ENCODE measurements at places on chromosomes 3 and 15.

GRCh38 chr15:91632981-91633380 lies 220.5 kb upstream of the SLCO3A1 start:
- no peak for DNase-seq

- no peak for DNase-seq
These were observed 344.6 kb downstream of the EPHA3 start for GRCh38 chr3:89452066-89452465.

GRCh38 chr15:67172172-67172571 lies 82.3 kb downstream of the AAGAB start:
- no peak for DNase-seq

DNA sequence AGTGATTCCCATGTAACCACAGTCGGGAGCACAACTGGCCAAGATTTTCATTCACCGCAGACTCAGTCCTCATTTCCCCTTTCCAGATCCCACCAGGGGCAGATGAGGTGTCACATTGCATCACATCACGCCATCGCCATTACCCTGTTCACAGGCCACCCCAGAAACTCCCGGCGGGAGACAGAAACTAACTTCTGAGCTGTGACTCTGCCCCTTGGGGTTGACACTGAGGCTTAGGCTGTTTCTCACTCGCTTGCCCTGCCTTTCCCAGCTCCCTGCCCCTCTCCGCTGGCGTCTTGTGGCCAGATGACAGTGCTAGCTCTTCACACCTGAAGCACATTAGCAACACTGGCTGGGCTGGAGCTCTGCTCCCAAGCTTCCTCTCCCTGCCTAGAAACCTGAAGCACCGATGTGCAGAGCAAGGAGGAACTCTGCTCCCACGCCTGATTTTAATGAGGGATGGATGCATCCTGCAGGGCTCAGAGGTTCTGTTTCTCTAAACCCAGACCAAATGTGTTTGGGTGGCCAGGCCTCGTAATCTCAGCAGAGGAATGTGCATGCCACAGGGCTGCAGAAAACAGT lies 88.8 kb upstream of the CTDSPL start:
- DNase-seq: no peak

GRCh38 chr3:111824351-111824750 lies 34.7 kb upstream of the PHLDB2 start:
- no peak for DNase-seq

DNA sequence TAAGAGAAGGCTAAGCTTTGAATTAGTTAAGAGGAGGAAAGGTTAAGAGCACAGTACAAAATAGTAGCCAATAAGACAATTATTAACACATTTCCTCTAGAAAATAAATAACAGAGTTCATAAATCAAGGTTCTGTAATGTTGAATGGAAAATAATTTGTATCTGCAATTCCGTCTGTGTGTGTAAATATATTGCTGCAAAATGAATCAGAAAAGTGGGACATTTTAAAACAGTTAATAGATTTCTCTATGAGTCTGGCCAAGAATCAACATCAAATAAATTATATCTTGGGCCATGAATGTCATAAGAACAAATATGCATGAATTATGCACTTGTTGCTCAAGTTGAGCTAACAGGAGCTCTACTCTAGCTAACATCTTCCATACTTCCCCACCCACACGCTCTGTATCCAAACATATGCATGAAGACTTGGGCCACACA lies 14.2 kb upstream of the SUCNR1 start:
- DNase-seq: no peak

DNA sequence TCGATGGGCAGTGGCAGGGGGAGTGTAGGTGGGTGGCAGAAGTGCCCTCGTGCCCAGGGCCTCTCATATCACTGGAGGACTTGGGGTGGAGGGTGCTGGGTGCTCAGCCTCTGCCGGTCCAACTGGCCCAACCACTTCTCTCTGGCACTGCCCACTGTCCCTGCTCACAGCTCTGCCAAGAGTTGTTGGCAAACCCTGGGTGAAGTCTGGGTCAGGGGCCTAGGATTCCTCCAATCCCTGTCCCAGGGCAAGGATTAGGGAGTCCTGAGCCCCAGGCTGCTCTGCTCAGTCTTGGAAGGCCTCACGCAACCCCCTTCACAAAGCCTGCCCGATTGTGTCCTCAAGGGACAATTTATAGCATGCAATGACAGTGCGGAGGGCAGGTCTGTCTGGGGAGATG lies 5.2 kb upstream of the PRKCD start:
- no peak for DNase-seq

DNA sequence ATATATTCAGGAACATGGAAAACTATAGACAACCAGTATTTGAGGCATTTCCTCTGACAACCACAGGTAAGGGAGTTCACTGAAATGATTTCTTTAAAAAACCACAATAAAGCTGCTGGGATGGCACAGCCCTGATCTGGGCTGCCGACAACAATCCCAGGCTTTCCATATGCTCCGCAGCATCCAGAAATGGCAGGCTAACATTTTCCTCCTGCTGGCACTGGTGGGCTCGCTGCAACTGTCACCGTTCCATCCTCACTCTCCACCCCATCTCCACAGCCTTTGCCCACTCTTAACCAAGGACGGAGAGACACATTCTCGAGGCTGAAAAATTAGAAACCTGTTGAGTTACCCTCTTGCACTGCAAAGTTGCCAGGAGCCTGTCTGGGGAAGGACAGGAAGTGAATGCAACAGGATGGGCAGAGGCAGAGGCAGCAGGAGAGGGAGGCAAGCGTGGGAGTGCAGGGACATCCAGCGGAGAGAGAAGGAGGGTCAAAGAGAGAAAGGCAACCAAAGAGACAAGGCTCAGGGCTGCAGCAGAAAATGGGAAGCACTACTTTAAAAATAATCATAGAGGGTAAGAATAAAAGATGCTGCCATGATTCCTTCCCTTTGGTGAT lies 79.0 kb upstream of the ARRDC4 start:
- DNase-seq: no peak

GRCh38 chr3:13484851-13485590 lies 4.9 kb downstream of the HDAC11 start:
- DNase-seq: no peak

- no peak for DNase-seq
These were observed 73.7 kb upstream of the PROK2 start for GRCh38 chr3:71858503-71859122.
